ENCODE measurements at places on chromosomes 3 and 15. TPM values are rescaled to one million over a fixed set of nuclear protein-coding genes. Genes with fewer than 3 reads are reported as not detected.

- DNase-seq: no peak
Observed at GRCh38 chr3:104279617-104280016, 1087.1 kb upstream of the ALCAM start.

DNA sequence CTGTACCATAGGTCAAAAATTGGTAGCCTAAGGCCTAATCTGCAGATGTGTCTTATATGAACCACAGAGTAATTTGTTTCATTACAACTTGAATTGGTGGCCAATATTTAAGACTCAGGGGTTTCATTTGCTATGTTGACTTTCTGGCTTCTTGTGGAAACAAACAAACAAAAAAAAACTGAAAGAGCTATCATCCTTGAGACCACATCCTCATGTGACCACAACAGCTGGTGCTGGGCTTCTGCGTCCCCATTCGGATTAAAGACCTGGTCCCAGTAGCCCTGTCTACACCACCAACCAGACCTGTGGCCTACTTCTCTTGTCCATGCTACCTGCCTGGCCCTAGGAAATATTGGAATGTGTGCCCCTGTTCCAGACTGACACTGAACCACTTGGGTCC lies 61.7 kb downstream of the STRIT1 start:
- DNase-seq: no peak

GRCh38 chr15:29708519-29708918 lies 113.7 kb downstream of the TJP1 start:
- DNase-seq: no peak

Gene MUC4
- total RNA-seq: not detected

All from NCI-H460 (cell line).